ENCODE measurements at places on chromosomes 4 and X.

- no peak for DNase-seq
Measured at GRCh38 chrX:130144509-130144908, 21.1 kb downstream of the AIFM1 start.

GRCh38 chr4:12968345-12968744 lies 515.8 kb downstream of the RAB28 start:
- DNase-seq = no peak

- DNase-seq = no peak
Measured at GRCh38 chr4:7679406-7680040, 244.8 kb upstream of the PSAPL1 start.

DNA sequence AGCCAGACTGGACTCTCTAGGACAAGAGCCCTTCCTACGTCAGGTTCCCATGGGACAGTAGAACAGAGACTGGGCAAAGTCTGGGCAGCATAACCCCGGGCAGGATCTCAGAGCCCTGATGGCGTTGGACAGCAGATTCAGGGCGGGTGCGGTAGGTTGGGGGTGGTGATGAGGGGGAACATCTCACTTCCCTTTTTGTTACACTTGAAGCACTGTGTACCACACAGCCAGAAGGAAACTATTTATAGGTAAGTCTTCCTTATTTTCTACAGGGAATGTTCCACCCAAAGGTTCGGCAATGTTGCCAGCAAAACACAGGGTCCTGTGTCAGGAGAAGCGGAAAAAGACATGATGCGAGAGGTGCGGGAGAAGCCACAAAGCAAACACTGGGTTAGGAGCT lies 54.3 kb downstream of the TSC22D3 start:
- DNase-seq = no peak

- DNase-seq = no peak
Measured at GRCh38 chrX:16160729-16161128, 6.6 kb upstream of the MAGEB17 start.

Measured in CD4-positive, alpha-beta memory T cell (primary cell).